Activated CD4-positive, alpha-beta memory T cell treated with anti-CD3 and anti-CD28 coated beads, Interleukin-2, amount 10 ng/mL, durations not matched to agents 7 days and 5 days (primary cell): ENCODE measurements at places on chromosomes 12 and 14. TPM values are rescaled to one million over a fixed set of nuclear protein-coding genes. Genes with fewer than 3 reads are reported as not detected.

The GDF3 gene
- not detected for total RNA-seq

- no peak for DNase-seq
Measured at GRCh38 chr12:14138495-14138894, 157.1 kb upstream of the GRIN2B start.

The ZCRB1 gene
- 54.9 TPM for total RNA-seq

The CAPS2 gene
- total RNA-seq, result 3.6 TPM

- DNase-seq, result no peak
Measured at GRCh38 chr12:116718655-116719454, 19.0 kb downstream of the SPRING1 start.

The ISM2 gene
- not detected for total RNA-seq

DNA sequence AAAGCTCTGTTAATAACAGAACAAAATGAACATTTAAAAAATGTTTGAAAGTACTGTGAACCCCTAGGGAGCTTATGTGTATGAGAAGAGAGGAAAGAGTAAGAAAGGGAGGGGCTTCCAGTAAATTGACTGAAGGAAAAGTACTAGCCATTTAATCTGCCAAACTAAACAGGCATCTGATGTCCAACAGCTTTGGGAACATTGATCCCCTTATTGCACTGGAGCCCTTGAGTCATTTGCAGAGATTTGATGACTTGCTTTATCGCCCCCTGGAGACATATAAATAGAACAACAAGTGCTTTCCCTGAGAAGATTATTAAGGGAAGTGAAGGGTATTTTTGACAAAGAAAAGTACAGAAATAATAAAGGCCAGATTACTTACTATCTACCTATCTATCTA, 319.3 kb upstream of the NOVA1 start:
- no peak for DNase-seq

DNA sequence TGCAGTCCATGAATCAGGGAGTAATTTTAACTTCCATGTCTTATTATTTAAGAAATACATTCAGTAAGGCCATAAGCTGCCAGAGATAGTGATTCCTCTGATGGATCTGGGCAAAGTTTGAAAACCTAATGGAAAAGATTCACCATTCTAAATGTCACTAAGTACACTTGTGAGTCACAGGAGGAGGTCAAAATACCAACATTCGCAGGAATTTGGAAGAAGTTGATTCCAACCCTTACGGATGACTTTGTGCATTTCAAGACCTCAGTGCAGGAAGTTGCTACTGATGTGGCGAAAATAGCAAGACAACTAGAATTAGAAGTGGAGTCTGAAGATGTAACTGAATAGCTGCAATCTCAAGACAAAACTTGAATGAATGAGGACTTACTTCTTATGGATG, 69.8 kb downstream of the OSBPL8 start:
- no peak for DNase-seq

The TSPAN19 gene
- total RNA-seq, result not detected

DNA sequence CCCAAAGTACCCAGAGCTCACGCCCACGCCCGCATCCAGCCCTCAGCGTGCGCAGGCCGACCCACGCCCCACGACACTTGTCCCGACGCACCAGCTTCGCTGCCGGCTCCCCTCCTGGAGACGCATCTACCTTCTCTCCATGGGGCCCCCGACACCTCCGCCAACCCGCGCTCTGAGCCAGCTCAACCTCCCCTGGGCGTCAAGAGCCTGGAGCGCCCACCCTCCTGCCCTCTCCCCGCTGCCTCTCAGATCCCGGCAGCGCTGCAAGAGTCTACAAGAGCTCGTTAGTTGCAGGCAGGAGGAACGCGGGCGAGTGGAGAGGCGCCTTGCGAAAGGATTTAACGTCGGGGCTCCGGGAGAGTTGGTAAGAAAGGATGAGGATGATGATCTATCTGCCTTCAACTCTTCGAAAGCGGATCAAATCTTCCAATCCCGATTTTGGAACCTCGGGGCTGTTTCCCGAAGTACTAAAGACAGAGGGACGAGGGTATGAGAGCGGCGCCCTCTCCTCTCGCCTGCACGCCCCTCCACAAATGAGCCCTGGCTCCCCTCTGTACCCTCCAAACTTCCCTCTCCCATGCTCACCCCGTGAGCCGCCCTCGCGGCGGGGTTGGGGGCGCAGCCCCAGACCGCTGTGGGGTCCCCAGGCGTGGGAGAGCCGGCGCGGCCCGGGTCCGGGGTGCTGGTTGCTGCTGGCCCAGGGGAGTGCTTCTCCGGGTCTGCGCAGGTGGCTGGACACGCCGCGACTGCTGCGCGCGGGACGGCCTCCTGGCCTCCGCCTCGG, 979 bp downstream of the LTBP2 start:
- DNase-seq, result no peak

DNA sequence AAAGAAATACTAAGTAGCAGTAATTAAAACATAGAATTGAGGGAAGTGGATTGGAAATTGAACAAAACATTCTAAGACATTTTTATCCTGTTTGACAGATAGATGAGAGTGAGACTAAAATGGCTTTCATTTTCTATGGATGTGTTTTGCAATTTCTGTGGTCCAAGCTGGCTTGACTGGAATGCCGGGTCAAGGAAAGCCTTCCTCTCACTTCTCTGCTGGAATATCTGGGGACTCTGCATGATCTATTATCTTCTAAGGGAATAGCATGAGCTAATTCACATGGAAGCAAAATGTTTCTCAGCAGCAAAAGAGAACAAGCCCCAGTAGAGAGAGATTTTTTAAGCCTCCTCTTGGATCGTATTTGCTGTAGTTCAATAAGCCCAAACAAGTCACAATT, 407.9 kb upstream of the ATXN7L3B start:
- no peak for DNase-seq

The SLC38A2 gene
- 265 TPM for total RNA-seq

- DNase-seq, result no peak
Measured at GRCh38 chr14:104556256-104557021, 23.1 kb upstream of the C14orf180 start.

DNA sequence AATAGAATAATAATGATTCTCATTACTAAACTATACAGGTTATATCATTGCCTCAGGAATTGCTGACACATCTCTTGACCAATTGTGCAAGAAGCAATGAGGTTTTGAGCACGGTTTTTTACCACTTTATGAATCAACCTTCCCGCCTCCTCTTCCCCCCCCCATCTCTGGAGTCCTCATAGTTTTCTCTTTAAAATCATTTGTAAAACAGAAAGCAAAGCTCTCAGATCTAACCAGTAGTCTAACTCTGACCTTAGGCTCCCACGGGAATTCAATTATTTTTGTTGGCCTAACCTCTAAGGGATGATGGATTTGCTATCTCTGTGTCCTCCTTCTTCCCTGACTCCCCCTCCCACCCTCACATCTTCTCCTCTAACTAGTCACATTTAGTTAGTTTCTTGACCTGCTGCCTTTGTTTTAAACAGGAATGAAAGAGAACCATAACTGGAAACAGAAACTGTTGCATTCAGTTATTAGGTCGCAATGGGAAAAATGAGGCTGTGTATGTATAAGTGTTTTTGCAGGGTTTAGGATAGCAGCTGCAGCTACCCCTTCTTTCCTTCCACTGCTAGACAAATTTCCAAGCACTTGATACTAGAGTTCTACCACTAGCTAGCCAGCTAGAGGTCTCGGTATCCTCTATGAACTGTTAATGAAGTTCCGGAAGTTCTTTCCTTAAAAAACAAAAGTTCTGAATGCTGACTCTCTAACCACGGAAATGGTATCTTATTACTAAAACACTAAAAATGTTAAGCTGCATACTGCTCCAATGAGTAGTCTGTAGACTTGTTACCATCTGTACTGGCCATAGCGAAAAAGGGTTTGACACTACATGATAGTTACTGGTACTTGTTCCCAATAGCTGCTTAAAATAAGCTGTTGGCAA, 65.4 kb downstream of the TAOK3 start:
- peak; percentile 43 for DNase-seq

- no peak for DNase-seq
Measured at GRCh38 chr12:108940138-108940537, 60.2 kb downstream of the DAO start.
